ENCODE measurements at places on chromosomes 1 and 21.

DNA sequence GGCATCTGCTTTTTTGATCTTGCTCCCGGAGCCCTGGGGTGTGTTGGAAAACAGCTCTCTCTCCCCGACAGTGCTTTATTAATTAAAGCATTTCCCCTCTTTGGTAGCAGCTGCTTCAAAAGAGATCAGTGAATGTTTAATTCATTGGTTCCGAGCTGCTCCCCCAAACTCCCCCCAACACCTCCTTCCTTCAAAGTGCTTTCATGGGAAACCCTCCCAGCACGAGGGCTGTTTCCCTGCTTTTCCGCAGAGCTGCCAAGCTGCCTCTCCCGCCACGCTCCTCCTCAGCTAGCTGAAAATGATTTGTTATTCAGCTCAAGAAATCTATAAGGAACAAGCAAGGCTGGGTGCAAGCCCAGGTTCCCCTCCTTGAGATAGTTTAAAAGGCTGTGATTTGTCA is 40.0 kb upstream of the DISP3 start:
- DNase-seq, result no peak

DNA sequence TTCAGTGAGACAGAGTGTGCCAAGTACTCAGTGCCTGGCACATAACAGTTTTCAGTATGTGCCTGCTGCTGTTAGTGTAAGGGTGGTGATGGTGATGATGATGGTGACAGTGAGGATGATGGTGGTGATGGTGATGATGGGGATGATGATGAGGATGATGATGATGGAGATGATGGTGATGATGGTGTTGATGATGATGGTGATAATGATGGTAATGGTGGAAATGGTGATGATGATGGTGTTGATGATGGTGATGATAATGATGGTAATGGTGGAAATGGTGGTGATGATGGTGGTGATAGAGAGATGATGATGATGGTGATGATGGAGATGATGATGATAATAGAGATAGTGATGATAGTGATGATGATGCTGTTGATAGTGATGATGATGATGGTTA is 62.0 kb downstream of the AJAP1 start:
- DNase-seq, result no peak

GRCh38 chr1:230629511-230629910 is 12.8 kb upstream of the COG2 start:
- DNase-seq, result no peak

GRCh38 chr1:228073857-228074545 is 8.5 kb upstream of the ARF1 start:
- DNase-seq, result no peak
